ENCODE measurements at places on chromosomes 6 and 20.
A peak's percentile ranks its signal among the peaks of the same experiment; 100 is the strongest.

GRCh38 chr6:108877046-108877751, 29.0 kb downstream of the ARMC2 start:
- no peak for DNase-seq

- no peak for DNase-seq
These were observed 102.9 kb downstream of the ADGRG6 start for GRCh38 chr6:142404751-142405150.

DNA sequence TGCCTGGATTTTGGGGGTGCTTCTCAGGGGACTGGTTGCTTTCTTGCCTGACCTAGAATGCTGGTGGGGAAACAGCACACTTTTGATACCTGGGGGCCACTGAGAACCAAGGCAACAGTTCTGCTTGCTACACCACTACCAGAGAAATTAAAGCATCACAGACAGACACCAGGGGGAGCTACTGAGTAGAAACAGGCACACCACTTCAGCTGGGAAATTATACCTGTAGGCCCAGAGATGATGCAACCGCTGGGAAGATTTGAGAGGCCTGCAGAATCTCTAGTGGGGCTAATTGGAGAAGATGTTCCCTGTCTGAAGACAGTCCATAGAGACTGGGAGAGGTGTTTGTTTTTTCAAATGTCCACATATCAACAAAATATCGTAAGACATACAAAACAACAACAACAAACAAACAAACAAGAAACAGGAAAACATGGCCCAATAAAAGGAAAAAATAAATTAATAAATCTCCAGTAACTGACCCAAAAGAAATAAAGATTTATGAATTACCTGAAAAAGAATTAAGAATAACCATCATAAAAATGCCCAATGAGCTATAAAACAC, 129.4 kb upstream of the RIN2 start:
- peak; percentile 68 for DNase-seq

- DNase-seq: no peak
These were observed 67.5 kb upstream of the NRN1 start for GRCh38 chr6:6074190-6074589.

GRCh38 chr20:40966103-40966502, 62.5 kb upstream of the TOP1 start:
- no peak for DNase-seq

GRCh38 chr6:33112148-33112547, 36.4 kb downstream of the HLA-DPB1 start:
- no peak for DNase-seq
